ENCODE measurements at places on chromosomes 7 and 10.

DNA sequence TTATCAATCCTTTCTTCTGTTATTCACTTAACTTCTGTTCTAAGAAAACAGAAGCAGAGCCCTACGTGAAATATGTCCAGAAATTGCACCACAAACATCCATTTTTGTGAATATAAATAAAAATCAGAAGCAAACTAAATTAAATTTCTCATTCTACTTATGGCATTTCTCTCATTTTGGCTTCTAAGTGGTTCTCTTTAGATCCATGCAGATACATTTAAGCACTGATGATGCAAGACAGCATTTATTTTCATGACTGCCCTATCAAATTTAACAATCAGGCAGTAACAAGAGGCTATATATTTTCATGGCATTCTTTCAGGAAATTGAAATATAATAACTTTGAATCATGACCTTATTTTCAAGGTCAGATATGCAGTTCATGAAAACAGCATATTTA lies 1049.6 kb downstream of the GRM8 start:
- no peak for DNase-seq

DNA sequence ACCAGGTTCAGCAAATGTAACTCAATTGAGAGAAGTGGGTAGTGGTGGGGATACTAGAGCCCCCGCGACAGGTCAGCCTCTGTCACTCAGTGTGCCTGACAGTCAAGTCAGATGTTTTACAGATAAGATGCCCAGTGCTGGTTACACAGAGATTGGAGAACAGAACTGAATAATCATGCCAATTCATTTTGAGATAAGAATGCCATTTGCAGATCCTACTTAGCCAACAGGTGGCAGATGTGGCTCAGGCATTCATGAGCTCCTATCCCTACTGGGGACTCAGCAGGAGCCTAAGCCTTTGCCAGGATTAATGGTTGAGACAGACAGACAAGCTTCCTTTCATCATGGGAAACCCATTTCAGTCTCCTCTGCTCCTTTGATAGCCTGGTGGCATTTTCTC lies 137.8 kb downstream of the MAPK8 start:
- DNase-seq = no peak

DNA sequence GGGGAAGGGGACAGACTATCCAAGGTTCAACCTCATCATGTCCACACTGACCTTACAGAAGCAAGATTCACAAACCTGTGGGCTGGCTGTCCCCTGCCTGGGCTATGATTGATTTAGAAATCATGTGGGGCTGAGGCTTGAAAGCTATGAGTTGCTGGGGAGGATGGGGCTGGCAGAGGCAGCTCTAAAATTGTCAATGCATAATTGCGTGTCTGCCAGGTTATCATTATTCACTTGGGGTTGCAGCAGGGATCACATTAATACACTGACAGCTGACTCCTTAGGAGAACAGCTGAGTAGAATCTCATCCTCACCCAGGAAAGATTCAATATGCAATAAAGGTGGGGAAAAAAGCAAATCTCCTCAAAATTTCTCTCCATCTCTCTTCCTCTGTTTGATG lies 866.3 kb downstream of the CCSER2 start:
- DNase-seq = no peak

DNA sequence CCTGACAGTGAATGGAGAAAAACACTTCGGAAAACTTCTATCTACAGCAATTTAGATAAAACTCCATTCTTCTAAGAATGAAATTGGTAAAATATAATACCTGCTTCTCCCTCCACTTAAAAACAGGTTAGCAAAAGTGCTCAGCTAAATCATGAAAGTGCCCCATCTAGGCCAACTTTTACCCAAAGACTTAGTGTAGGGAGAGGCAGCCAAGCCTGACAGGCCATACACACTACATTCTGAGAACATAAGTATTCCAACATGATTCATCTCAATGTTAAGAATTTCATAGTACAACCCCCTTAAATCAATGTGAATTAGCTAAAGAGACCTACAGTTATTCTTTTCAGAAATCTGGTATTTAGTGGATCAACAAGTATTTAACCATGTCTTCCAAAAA lies 7.2 kb downstream of the FAM3C start:
- DNase-seq = no peak

DNA sequence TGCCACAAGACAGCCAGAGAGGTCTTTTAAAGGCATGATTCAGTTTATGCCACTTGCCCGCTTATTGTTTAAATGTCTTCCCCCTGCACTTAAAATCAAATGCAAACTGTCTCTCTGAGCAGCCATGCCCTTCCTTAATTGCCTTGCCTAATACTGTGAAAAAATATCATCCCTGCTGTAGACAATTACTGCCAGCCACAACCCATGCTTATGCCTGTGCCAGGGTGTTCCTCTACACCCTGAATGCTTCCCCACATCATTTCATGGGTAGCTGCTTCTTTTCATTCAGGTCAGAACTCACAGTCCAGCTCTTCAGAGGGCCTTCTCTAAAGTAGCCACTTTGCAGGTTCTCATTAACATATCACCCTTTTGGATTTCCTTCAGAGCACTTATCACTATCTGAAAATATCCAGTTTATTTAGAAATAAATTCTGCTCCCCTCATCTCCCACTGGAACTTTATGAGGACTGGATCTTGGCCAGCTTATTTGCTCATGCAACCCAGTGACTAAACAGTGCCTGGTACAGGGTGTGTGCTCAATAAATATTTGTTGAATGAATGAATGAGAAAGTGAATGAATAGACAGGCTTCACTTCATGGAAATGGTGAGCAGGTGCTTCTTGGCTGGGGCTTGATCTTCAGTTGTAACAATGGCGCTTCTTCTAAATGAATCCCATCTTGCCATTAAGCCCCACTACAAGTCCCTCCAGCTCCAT lies 162.4 kb upstream of the MDFIC start:
- no peak for DNase-seq

All from stimulated activated CD4-positive, alpha-beta T cell treated with anti-CD3 and anti-CD28 coated beads, Interleukin-2, amount 100 ng/mL, for 4 hours (primary cell).